Uterus (tissue), 4 donors: ENCODE measurements at places on chromosomes 13 and 19.

DNA sequence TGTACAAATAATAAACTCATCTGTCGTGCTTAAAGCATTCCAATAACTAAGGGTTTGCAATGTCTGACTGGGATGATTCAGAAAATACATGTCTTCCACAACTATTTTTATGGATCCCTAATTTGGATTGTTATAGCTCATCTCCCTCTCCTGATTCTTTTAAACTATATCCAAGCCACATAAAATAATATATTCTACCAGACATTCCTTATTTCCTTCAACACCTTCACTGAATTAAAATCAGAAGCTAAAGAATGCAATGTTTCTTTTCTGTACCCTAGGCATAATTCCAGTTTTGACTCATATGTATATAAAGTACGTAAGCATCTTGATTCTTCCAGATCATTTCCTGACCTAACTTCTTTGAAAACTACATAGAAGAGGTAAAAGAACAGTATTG lies 420.4 kb downstream of the EFNB2 start:
- DNase-seq: no peak

DNA sequence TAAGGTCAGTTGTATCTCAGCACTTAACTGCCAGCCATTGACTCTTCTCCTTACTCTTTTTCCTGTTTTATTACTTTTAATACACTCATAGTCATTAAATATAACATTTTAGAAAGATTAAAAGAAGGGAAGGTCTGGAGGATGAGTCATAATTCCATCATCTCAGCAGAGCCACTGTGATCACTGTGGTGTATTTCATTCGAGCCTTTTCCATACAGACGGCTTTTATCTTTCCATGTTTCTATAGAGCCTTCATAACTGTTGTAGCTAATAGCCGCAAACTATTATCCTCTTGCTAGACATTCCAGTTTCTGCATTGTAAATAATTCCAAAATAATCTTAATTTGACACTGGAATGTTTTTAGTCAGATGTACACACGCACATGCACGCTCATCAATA lies 4.7 kb upstream of the FLT1 start:
- DNase-seq: no peak

- no peak for DNase-seq
These were observed 4.3 kb upstream of the NR2F6 start for GRCh38 chr19:17249887-17250548.

GRCh38 chr13:91762957-91763356 lies 364.5 kb downstream of the GPC5 start:
- DNase-seq: no peak

GRCh38 chr13:109301726-109302125 lies 484.7 kb downstream of the IRS2 start:
- no peak for DNase-seq

GRCh38 chr19:41784743-41785142 lies 11.6 kb upstream of the CEACAM3 start:
- DNase-seq: no peak

DNA sequence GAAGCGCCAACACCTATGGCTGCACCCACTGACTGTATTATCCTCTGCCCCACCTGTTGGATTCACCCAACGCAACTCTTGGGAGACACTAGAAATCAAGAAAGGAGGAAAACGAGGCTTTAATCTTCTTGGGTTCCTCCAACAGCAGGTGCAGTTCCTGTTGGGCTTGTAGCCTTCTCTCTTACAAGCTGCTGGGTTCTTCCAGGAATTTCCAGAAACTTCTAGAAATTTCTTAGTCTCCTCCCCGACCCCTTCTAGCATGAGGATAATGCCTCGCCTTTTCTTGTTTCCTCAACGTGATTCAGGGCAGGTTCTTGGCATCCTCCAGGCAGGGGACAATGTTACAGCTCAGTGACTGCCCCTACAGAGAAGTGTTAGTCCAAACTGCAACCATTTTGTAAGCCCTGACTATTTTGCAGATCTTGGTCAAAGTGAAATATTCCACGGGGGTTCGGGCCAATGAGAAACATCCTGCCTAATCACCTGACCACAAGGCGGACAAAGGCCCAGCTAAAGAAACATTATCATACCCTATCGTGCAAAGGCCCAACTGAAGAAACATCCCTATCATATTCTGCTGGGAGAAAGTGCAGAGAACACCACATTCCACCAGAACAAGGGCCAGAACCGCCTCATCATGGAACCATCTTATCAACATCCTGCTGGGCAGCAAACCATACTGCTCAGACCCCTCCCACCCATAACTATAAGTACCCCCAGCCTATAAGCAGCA lies 614 bp upstream of the PNMA8A start:
- DNase-seq: no peak

DNA sequence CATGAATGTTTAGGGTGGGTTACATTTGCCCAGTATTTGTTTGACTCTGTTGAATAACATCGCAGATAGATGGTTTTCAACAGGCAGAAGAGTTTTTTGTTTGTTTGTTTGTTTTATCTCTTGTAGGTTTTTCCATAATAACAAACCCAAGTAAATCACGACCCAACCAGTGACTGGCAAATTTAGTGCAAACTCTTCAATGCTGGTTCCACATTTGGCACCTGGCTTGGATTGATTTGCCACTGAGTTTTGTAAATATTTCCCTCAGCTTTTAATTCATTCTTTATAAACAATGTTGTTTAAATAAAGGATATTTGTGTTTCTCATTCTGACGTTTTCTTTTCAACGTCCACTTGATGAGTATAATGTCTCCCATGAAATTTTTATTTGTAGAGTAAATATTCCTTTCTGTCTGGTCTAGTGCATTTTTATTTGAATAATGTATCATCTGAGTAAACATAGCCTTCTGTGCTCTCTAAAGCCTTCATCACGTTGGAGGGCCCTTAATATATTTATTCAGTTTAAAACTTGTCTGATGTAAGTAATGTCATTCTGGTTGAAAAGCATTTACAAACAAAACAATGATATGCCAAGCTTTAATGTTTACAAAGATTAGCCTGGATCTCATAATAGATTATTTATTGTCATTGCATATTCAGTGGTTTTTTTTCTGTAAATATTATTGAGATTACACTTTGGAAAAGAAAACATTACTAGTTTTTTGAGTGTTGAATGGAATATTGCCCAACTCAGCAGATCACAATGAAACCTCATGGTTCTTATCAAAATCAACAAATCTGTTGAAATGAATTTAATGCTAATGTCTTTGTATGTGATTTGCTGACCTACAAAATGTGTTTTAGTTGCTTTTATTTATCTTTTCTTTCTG lies 90.4 kb upstream of the PEG3 start:
- no peak for DNase-seq

- DNase-seq: peak; percentile 78
These were observed at the start of gene LYL1 for GRCh38 chr19:13102666-13103580. TSS of gene LYL1 (minus strand) at chr19:13102858. CDS start at chr19:13101171, 1,687 bp downstream.

DNA sequence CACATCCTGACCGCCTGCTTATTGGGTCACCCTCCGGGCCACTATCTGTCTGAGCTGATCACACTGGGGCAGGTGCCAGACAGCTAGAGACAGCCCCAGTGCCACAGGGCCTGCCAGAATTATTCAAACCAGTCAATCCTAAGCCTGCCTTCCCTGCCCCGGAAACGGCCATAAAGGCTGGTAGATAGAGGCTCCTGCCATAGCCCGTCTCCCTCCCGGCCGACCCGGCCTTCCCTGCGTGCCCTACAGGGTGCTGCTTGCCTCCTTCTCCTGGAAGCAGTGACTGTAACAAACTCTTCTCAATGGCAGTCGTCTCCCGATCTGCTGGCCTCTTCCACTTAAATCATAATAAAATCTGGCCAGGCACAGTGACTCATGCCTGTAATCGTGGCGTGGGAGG lies 158.6 kb upstream of the SOX1 start:
- no peak for DNase-seq

GRCh38 chr13:80217614-80218456 lies 123.1 kb downstream of the SPRY2 start:
- DNase-seq: no peak

DNA sequence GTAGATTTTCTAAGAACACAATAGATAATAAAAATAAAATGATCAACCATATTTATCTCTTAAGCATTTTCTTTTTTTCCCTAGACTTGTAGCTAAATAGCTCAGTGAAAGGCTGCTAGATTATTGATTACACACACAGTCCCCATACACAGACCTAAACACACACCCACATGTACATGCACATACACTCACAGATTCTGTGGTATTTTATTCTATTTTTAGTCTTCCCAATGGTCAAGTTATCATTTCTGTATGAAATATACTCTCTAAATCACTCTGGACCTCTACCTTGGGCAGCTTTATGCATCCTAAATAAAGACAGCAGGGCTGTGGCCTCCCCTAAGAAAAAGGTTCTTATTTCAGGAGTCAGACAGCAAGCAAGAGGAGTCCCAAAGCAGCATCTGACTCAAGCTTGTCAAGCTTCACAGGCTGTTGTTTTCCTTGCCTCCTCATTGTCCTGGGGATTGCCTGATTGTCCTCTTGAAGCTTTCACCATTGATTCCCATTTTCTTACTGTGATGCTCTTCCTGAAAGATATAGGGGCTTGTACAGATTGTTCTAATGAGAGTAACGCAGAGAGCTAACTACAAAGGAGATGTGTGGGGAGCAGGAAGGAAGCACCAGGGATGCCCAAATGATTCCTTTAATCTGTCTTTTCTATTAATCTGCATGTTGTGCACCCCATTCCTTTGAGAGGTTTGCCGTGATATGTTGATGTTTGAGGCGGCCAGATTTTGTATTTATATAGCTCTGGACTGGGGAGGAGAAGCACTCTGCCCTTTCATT lies 986.5 kb downstream of the PCDH17 start:
- DNase-seq: no peak

DNA sequence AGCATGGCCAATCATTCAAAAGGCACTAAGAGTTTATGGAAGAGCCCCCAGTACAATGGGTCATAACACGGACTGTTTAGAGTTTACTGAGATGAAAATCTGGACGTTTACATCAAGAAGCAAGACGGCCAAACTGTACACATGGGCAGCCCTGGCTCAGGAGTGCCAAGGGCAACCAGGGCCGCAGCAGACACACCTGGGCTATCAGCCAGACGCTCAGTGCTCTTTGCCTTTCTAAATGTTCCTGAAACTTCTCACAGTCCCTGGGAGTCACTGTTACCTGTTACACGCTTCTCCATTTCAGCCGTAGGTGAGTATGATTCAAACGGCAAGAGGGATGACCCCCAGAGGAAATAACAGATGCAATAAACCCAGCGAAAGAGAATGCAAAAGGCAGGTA lies 64.5 kb downstream of the ABCC4 start:
- DNase-seq: no peak

- DNase-seq: peak; percentile 54
These were observed 36.5 kb downstream of the B3GLCT start for GRCh38 chr13:31236211-31236786.

DNA sequence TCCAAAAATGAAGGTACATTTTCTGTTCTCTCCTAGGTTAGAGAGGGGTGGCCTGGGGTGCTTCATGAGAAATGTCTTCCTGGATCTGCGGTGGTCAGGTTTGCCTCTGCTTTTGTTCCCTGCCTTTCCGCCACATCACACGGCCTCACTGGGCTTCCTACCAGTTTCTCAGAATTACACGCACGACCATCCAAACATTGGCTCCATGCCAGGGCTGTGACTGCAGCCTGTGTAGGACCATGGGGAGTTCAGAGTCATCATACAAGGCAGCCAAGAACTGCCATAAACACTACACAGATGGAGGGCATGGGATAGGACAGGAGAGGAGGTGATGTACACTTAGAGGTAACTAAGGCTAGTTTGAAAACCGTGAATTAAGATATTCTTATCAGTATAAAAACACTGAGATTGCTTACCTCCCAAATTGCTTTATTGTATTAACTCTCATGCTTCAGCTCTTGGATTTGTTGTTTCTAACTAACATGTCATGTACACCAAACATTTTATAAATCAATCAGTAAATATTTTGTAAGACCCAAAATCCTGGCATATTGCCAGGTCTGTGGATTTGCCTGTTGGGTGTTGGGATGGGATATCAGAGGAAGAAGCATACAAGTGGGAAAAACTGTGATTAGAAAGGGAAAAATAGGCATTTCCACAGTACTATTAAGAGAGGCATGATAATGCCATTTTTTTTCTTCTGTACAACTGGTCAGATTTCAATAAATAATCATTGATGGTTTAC lies 45.2 kb downstream of the CDADC1 start:
- DNase-seq: no peak

DNA sequence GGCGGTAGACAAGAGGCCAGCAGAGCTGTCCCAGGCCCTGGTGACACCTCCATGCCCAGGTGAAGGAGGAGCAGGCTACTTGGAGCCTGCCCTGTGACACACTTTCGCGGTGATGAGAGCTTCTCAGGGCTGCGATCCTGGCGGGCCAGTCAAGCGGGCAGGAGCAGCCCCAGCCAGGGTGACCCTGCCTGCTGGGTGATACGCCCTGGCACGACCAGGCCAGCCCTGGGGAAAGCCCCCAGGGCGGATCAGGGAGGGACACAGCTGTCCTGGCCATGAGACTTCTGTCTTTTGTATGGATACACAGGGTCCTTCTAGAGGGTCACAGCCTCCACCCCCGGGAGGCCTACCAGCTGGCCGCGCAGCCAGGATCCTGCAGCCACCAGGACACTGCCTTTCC lies 13.1 kb downstream of the DNM2 start:
- DNase-seq: no peak

- no peak for DNase-seq
These were observed 192.5 kb downstream of the POSTN start for GRCh38 chr13:37406031-37406430.

DNA sequence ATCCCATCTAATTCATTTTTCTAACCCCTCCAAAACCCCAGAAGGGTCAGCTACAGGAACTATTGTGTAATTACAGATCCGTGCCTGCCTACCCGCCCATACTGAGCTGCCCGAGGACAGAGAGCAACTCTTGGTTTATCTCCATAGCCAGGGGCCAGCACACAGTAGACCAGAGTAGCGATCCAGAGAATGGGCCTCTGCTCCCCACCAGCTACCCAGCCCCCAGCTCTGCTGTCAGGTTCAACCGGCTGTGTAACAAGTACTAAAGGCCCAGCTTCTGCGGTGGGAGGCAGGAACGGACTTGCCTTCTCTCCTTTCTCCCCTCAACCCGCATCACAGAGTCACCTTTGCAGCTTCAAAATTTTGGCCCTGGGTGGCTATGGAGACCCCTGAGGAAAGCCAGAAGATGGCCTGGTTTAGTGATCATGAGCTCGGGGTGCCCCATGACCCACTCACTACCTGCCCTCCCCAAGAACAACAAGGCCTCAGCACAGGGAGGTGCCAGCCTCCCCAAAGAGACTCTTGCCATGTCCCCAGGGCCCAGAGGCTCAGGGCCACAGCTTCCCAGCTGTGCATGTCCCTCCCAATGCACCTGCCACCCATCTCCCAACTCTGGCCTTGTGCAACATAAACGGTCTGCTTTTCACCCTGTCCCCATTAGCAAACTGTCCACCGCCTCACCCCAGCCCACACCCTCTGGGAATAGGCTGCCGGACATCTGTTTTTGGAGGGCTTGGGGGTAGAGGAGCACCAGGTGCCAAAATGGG lies 5.7 kb downstream of the CALM3 start:
- DNase-seq: no peak

- no peak for DNase-seq
These were observed 17.5 kb downstream of the TMEM255B start for GRCh38 chr13:113776231-113777125.

DNA sequence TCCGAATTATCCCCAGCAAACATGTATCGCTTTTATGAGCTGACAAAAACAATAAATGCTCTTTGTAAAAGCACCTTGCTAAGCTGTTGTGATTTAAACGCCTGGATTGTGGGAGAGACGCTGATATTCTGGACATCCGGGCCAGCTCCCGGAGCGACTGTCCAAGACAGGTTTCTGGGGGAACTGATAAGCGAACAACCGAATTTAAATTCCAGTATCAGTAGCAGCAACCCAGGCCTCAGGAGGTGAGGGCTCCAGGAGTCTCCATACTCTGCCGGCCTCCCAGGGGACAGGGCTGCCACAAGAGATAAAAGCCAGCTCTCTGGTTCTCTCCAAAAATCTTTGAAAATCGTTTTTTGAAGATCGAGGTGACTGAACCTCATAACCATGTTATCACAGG lies 50.3 kb upstream of the VSTM2B start:
- no peak for DNase-seq
